HL-60 (cell line): ENCODE measurements at places on chromosomes 7 and 10.
A peak's percentile ranks its signal among the peaks of the same experiment; 100 is the strongest.

DNA sequence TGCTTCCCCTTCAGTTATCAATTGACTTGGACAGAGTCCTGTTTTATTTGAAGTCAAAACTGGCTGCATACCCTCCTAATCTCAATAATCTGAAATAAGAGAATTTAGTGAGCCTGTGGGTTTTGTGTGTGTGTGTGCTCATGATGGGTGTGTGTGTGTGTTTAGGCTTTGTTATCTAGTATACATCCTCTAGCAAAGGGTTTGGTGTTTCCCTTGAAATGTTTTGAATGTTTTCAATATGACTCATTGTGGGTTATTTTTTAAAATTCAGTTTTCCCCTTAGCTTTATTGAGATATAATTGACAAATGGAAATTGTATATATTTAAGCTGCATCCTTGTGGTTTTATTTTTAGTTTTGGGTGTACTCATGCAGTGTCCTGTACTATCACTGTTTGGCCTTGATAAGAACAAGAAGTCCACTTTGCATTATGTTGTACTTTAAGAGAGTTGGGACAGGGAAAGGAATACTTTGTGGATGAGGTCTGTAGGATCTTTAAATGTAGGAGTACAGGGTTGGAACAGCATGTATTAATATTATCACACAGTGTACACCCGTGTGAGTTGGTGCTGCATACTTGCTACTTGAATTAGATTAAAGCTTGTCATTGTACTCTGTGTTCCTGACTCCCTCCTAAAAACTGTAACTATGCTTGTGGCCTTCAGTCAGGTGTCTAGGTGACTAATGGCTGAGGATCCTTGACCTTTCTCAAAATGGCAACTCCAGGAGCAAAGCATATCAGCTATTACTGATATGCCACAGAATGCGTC is 58.3 kb downstream of the VCL start:
- DNase-seq: no peak

DNA sequence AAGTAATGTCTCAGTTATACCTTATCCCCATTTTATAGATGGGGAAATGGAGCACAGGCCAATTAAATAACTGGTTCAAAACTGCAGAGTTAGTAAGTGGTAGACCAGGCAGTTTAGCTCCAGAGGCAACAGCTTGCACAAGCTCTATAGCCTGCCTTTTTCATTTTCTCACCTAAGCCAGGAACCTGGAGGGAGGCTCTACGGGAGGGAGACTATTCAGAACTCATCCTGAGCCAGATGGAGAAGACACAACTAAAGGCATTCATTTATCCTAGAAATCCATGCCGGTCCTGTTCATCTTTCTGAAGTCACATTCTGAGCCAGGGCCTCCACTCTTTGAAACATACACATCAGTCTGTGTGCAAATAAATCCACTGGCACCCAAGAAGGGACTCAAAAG is 103.2 kb downstream of the CALN1 start:
- no peak for DNase-seq

DNA sequence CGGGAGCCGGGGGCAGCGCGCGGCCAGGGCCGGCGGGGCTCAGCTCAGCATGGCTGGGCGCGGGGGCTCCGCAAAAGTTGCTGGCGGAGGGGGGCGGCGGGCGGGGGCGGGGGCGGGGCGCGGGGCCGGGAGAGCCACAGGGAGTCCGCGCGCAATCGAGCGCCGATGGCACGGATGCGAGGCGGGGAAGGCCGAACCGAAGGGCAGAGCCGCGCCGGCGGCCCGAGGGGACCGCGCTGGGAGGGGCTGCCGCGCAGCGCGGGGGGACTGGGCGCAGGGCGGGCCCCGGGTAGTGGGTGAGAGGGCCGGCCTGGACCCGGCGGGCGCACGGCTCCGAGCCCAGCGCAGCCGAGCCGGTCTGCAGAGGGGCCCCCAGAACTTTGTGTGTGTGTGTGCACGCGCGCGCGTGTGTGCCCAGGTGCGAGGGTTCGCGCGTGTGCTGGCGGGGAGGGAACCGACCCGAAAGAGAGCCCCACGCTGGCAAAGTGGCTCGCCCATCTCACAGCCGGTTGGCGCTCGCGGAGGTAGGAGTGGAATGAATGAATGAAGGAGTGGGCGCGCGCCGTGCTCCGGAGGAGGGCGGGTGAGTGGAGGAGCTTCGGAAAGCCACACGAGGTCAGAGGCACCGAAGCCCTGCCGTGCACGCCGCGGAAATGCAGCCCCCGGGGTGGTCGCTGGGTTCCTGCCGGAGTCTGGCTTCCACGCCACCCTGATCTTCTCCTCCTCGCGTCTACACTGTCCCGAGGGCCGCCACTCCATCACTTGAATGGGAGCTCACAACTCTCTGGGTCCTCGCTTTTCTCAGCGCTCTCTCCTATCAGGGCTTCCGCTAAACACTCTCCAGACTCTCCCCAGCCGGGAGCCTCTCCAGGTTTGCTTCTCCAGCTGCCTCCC is at the start of gene HIPK2:
TSS of gene HIPK2 (minus strand) at position 51 of the 894 bp plus-strand sequence. CDS start 375 bp downstream, outside the sequence.
- DNase-seq: peak; percentile 56

DNA sequence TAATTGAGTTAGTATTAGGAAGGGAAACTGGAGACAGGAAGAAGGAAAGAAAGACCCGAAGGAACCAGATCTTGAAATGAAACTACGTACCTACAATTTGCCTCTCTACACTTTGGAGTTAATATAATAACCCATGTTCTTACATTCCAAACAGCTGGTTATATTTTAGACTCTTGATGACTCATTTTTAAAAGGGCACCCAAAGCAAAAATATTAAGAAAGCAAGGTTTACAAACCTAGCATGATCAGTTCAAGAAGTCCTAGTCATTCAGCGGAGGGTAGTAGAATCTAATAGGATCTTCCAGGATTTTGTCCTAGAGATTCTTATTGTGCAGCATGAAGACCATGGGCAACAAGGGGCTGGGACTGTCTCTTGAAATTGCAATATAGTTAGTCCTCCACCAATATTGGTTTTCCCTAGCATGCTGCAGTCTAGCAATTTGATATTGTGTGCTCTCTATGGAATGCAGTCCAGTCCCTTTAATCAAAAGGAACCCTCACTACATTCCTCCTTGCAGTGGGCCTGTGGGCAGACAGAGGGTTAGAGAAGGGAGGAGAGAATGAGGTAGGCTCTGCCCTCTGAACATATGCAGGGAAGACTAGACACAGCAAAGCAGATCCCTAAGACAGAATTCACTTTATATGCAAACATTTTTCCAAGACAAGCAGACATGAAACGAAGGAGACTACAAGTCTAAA is 230.3 kb downstream of the INHBA start:
- no peak for DNase-seq

DNA sequence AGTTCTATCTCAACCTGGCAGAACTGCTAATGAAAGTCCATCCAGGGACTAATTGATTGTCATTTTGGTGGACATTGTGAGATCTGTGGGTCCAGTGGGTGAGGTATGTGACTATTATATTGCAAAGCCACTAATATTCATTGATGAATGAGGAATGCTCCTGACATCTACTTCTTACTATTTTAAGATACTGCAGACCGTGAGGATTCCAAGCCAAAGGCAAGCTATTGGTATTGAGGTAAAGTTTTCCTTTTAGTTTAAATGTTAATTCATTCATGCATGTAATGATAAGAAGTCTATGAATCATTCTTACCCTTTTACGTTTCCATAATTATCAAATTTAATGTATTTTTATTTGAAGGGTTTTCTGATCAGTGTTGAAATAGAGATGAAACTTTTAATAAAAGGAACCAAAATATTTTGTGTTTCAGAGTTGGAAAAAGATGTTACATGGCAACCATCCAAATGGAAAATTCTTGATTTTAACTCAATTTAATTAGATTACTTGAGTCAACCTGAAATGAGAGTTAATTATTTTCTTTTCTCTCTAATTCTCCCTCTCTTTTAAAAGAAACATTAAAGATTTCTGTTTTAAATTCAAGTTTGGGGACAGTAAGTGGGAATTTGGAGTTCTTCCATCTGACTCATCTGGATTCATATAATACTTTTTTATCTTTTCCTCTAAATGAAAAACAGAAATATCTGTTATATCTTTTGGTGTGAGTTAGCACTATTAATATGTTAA is 39.6 kb downstream of the NUP205 start:
- no peak for DNase-seq

- no peak for DNase-seq
Measured at GRCh38 chr10:116053910-116054309, 219.1 kb downstream of the GFRA1 start.

DNA sequence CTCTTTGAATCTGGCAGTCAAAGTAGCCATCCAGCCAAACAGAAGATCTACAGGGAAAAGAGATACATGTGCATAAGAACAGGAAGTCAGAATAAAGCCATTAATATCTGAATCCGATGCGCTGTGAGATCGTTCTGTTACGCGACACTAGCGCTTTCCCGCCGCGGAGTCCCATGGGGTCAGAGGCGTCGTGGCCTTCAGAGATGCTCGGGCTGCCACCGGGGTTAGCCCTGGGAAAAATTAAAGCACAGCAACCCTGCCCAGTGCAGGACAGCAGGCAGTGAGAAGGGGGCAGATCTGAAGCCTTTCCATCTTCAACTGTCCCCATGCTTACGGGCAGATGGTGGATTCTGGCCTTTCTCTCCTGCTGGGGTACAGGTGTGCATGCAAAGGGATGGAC is 225.6 kb upstream of the MGMT start:
- no peak for DNase-seq

DNA sequence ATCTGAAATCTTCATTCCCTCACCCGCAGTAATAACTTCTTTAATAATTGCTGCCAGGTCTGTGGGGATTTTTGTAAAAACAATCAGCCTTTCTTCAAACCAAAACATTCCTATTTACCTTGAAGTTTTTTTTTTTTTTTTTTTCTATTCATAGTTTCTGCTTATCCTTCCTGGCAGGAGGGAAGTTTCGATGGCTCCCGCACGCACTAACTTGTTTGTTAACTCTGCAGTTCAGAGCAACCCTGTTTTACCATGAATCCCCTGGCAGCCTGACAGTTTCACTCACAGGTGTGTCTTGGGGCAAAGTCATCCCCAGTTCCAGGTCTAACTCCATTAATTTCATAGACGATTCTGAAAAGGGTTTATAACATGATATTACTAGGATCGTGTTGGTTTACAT is 149.3 kb downstream of the KLF6 start:
- no peak for DNase-seq

GRCh38 chr7:55157764-55158105 is 138.9 kb downstream of the EGFR start:
- no peak for DNase-seq

- DNase-seq: no peak
Measured at GRCh38 chr10:119526621-119527592, 15.6 kb downstream of the RGS10 start.

- DNase-seq: no peak
Measured at GRCh38 chr10:22700489-22700888, 13.9 kb downstream of the PIP4K2A start.

DNA sequence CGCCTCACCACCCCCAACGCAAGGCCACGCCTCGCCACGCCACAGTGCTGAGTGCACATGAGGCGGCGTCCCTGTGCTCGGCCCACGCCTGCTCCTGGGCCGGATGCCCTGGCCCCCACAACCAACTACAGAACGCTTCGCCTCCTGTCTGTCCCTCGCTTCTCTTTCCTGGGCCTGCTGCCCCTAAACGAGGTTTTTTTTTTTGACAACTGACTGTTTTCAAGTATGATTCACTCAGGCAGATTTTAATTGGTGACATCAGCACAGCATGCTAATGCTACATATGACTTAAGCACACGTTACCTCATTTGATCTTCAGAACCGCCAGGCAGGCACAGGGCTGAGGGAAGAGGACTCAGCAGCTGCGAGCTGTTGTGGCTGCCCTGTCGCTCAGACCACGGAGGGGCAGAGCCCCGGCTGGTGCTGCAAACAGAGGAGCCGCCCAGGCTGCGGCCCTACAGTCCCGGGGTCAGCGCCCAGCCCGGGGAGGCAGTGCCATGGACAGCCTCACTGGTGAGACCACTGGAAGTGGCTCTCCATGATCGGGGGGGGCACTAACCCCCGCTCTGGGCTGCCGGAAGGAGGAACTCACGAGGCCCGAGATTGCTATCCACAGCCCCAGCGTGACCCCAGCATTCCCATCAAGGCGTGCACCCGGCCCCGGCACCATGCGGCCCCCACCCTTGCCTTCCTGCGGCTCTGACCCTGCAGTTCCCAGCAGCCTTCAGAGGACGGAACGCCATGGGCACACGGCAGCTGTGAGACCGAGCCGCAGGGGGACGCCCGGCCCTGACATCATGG is 212.8 kb downstream of the MAD1L1 start:
- peak; percentile 71 for DNase-seq

DNA sequence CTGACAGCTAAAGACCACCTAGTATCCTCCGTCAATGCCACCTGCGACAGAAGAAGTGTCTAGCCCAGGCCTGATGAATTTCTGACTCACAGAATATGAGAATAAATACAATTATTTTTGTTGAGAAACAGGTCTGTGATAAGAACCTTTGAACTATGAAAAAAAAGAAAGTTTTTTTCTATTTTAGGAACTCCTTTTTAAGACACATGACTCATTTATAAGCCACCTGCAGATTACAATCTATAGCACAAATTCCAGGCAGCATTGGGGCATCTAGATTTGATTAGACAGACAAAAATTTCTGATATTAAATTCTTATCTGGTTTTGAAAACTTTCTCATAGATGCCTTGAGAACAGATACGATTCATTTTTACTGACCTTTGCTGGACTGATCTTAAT is 256.7 kb upstream of the LYZL1 start:
- no peak for DNase-seq

GRCh38 chr7:132183781-132184380 is 392.4 kb downstream of the PLXNA4 start:
- DNase-seq: no peak

DNA sequence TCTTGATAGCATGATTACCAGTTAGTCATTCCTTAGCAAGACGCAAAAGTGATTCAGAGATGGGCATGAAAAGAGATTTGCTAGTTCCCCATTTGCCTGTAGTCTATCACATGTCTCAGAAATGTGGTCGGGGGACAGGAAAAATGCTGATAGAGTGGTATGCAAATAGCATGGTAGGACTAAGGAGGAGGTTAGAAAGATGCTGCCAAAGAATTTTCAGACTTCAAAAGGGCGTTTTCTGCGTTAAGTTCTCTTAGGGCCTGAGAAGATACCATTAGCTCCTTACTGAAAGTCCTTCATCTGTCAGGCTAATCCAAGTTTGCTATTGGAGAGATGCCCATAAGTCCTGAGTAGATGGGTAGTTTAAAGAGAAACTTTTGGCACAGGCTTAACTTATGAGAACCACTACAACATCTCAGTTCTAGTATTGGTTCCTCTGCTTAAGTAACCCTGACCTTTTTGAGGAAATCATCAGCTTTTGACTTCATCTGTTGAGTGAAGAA is 2.7 kb downstream of the CALD1 start:
- DNase-seq: no peak

DNA sequence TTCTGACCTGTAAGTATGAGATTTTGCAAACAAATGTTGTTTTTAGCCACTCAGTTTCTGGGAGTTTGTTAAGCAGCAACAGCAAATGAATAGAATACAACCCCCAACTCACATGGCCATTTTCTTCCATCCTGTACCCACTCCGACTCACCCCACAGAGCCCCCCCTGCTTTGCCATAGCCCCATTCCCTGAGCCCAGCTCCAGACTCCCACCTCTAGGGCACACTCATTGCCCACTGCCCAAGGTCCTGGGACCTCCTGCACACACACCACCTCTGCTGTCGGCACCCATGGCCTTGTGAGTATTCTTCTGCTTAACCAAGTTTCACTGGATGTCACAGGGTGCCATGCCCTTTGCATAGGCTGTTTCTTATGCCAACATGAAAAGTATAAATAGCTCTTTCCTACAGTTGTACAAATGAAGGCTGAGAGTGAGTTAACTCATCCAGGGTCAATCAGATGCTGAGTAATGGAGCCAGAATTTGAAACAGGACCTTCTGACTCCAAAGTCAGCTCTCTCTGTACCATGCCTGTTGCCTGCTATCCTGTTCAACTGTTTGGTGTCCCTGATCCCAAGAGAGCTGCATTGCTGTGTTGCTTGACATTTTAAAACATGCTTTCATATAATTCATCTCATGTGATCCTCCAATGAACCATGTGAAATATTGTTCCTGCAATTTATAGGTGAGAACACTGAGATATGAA is 367.8 kb upstream of the ZMIZ1 start:
- no peak for DNase-seq
